ENCODE measurements at places on chromosomes 1 and 21.

GRCh38 chr1:81551946-81552345, 248.8 kb upstream of the ADGRL2 start:
- no peak for DNase-seq

DNA sequence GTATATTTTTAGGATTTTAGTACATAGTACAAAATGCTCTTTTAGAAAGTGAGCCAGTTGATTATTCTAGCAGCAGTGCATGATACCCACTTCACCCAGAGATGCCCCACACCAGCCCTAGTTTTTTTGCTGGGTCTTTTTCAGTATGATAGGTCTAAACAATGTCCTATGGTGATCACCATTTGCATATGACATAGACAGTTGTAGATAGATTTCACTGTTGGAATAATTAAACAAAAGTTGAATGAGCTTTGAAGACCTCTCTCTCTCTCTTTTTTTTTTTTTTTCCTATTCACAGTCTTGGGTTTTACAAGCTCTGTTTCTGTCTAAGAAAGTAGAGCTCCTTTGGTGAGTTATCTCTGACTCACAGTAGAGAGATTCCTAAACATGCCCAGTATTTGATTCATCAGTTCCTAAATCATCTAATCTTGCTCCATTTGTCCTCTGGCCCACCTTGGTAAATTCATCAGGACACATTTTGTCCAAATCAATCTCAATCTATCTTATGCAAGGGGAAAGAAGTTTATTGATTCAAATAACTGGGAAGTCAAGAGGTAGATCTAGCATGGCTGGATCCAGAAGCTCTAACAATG, 44.7 kb upstream of the VAV3 start:
- no peak for DNase-seq

- DNase-seq = peak; percentile 53
Measured at GRCh38 chr1:154608397-154609270, 648 bp upstream of the ADAR start.

GRCh38 chr1:72184099-72184701, 98.1 kb downstream of the NEGR1 start:
- no peak for DNase-seq

- DNase-seq = no peak
Measured at GRCh38 chr1:59752556-59753414, 62.0 kb upstream of the HOOK1 start.

DNA sequence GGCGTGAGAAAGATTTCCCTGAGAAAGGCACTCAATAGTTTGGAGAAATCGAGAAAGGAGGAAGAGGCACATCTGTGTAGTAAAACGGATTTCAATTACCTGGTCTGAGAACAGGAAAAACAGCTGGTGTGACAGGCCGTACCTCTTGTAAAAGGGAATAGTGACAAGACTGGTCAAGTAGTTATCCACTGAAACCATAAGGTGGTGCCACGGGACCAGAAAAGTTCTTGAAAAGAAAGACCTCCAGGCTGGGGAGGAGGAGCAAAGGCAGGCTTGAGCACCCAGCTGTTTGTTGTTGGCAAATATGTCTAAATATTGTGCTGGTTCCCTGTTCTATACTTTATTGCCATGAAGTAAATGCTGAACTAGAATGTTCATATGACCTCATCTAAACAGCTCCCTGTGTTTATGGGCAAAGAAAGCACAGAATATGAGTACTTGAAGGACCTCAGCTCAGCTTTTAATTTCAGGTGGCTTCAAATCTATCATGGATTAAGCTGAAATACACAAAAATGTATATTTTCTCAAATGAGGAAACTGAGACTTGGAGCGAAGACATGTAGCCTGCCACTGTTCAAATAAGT, 4.0 kb downstream of the HAO2 start:
- DNase-seq = peak; percentile 77

- peak; percentile 32 for DNase-seq
Measured at GRCh38 chr1:15714406-15715136, 21.5 kb upstream of the SLC25A34 start.

DNA sequence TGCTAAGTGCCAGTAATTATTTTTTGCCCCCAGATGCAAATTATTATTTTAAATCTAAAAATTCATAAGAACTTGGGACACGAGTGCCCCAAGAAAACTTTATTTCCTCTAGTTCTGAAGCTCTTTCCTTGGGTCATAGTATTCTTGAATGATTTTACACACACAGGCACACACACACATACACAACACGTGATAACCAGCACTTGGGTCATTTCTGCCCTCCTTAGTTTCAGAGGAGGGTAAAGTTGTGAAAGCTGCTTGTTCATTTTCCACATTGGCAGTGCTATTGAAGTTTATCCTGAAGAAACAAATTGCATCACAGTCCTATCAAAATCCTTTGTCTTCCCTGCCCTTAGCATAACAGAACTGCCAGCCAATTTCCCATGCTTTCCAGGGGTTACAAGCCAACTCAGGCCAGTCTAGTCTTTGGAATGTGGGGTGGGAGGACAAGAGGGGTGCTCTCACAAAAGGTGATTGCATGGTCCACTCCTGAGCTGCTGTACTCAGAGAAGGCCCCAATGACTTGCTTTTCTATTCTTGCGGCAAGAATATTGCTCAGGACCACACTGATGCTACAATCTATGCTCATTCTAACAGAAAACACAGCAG, 98.5 kb upstream of the POGK start:
- no peak for DNase-seq

DNA sequence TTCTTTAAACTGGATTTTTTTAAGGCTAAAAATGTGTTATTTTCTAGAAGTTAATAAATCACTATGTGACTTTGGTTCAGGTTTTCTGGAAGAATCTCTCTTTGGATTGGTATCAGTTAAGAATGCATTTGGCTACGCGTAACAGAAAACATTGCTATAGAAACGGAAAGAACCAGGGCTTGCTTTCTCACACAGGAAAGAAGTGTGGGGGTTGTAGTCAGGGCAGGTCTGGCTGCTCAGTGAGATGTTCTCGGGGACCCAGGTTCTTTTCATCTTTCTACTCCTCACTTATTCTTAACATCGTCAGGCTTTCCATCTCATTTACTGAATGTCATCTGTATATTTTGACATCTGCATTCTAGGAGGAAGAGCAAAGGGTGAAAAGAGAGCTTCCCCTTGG, 191.4 kb downstream of the ZBTB18 start:
- DNase-seq = no peak

- DNase-seq = no peak
Measured at GRCh38 chr1:151478923-151479322, 19.6 kb upstream of the POGZ start.

DNA sequence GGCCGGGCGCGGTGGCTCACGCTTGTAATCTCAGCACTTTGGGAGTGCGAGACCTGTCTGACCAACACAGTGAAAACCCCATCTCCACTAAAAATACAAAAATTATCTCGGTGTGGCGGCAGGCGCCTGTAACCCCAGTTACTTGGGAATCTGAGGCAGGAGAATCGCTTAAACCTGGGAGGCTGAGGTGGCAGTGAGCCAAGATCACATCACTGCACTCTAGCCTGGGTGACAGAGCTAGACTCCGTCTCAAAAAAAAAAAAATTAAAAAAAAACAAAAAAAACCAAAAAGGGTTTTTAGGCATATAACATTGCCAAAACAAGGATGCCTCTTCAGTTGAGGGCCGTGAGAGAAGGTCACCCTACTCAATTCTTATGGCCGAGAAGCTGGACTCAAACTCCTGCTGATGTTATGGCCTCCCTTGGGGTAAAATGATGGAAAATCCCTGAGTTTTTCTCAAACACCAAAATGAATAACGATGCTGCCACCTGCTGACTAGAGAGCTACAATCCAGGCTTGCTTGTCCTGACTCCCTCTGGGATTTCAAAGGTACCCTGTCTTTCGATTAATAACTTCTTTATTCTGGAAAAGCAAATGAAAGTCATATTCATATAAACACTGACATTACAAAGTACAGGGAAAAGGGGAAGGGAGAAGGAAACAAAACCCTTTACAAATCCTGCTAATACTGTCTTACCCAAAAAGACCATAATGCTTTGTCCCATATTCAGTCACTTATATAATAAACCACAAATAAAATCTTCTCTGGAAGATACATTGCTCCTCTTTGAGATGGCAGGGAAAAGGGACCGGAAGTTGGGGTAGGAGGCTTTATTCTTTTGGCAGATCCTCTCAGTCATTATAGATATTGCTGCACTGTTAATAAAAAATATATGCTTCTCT, 10.7 kb downstream of the RAB42 start:
- peak; percentile 71 for DNase-seq
